ENCODE measurements at places on chromosomes 12 and 14.

DNA sequence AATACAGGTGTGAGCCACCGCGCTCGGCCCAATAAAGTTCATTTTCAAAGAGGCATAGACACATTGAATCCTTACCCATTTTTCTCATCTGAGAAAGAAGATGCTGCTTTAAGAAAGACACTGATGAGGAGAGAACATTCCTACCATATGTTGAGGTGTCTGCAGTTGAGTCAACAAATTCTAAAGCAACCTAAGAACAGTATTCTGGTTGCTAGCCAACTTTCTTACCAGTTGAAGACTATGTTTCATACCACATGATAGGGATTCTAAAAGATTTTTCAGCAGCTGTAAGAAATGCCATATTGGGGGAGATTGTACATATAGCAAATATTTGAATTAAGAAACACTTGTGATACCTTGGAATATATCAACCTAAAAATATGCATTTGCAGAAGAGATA is 160.1 kb downstream of the SRGAP1 start:
- no peak for DNase-seq

- no peak for DNase-seq
Measured at GRCh38 chr14:92693998-92694795, 54.2 kb downstream of the LGMN start.

- no peak for DNase-seq
Measured at GRCh38 chr14:69667938-69668335, 56.5 kb downstream of the SUSD6 start.

- DNase-seq = no peak
Measured at GRCh38 chr12:123894823-123895345, 77.7 kb downstream of the CCDC92 start.

DNA sequence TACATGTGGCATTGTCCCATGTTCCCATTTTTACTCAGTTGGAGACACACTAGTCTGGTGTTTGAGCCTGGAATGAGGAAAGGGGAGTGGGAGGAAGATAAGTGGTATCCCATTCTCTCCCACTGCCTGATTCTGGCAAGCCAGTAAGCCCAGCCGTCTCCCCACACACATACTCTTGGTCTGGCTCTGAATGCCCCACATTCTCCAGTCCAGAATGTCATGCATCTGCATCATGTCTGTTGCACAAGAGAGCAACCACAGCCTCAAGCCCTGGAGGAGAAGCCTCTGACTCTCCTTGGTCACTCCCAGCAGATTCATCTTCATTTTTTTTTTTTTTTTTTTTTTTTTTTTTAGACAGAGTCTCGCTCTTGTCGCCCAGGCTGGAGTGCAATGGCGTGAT is 48.0 kb downstream of the DRAM1 start:
- peak; percentile 98 for DNase-seq

GRCh38 chr12:13487326-13487725 is 290.8 kb downstream of the EMP1 start:
- no peak for DNase-seq
